CD4-positive, alpha-beta T cell treated with Interleukin-15 for 4 hours (primary cell): ENCODE measurements at places on chromosomes 6 and 20.

- DNase-seq = no peak
Measured at GRCh38 chr6:147903931-147904330, 395.4 kb downstream of the SAMD5 start.

GRCh38 chr6:82248273-82248735, 760 bp upstream of the IBTK start:
- no peak for DNase-seq

DNA sequence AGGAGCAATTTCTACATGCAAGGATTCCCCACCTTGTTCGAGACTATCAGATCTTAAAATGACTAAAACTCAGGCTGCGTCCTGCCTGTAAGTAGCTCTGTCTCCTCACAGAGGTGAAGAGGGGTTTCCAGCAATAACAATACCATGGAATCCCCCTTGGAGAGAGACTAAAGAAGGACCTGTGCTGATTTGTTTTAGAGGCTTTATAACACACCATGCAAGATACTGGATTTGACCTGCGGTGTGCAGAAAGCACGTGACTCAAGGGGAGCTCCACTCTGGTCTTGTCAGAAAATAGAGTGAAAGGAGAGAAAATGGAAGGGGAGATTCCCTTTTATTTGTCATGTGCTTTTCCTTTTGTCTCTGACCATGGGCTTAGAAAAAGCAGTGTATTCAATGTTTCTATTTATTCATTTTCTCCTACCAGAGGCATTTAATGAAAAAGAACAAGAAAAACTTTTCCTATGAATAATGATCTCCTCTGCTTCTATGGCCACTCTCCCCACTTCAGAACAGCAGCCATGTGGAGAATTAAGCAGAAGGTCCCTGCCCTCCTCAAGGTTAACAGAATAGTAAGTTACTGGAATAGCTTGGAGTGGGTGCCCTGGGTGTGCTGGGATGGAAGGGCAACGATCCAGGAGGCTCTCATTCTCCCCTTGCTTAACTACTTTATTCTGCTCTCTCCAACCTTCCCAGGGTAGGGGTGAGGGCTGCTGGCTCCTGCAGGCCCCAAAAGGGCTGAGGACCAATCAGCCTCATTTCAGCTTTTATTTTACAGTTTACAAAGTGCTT, 19.2 kb upstream of the MRPS10 start:
- no peak for DNase-seq

DNA sequence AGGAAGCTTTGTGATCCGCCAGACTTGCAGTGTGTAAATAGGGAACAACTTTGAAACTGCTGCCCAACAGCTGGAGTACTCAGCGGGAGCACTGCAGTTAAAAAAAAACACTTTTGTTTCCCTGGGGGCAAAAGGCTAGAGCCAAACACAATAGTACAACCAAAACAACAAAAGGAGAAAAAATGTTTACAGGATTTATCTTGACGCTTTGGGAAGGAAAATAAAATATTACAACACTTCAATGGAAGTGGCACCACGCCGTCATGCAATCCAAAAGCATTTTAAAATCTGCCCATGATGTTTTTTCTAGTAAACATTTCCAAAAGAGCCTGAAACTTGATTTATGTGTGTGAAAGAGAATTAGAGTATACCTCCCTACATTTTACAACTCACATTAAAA, 26.0 kb downstream of the PTPRK start:
- no peak for DNase-seq
